Large intestine (tissue), 12 donors: ENCODE measurements at places on chromosomes 7 and 10.

DNA sequence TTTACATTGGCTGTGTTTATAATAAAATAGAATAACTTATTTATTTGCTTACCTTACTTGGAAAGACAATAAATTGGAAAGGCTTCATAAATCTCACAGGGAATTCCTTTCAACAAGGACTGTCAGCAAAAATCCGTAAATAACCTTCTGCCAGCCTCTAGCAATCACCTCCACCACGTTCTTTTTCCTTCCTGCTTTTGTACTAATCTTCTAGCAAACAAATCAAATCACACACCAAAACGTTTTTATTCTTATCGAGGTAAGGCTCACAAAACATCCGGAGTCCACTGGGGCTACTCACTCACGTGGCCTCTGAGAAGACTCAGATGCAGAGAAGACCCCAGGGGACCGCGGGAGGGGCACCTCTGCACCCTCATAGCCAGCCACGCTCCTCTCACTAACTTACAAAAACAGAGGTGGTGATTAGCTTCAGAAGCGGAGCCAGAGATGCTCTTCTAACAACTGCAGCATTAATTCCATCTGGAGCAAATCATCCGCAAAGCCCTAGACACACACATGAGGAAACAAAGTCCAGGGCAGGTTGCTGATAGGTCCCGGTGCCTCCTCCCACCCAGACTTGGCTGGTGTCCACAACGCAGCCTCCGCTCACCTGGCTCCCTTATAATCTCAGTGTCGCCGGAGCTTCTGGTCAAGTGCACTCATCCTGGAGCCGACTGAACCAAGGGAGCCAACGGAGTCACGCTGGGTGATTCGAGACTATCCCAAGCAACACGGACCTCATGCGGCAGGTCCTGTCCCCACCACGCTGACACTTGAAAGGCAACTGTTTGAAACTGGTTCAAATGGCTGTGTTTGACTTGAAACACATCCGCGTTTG, 22.5 kb downstream of the CTBP2 start:
- peak; percentile 80 for DNase-seq

- DNase-seq: no peak
Observed at GRCh38 chr10:9951481-9952257, 1066.0 kb upstream of the CELF2 start.

DNA sequence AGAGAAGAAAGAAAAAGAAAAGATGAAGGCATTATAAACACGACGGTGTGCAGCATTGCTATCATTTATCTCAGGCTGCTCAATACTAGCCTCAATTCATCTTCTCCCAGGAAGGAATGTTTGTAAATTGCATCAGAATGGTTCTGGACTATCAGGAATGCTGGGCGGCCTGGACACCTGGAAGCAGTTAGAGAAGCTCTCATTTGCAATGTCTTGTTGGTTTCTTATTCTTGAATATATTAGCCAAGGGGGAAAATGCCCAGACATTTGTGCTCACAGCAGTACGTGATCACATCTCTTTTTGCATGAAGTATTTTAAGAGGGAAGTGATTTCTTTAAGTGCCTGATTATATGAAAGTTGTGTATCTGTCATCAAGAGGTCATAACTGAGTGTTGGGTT, 85.6 kb upstream of the IMMP2L start:
- DNase-seq: no peak

- peak; percentile 16 for DNase-seq
Observed at GRCh38 chr10:31320550-31321211, 1.7 kb downstream of the ZEB1 start.

DNA sequence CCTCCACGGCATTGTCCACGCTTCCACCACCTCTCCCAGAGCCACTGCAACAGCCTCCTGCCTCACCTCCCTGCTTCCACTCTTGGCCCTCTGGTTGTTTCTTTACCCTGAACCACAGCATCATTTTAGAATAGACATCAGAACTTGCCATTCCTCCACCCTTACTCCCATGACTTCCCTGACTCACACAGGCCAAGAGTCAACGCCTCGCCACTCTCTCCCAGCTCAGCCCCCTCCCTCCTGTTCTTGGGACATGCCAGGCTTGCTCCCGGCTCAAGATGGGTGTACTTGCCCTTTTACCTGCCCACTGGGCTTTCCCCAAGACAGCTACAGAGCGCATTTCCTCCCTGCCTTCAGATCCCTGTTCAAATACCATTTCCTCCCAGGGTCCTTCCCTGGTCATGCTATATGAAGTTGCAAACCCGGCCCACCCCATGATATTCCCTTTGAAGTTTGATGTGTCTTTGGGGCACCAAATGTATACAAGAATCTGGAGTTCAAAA, 429.1 kb downstream of the RPS24 start:
- DNase-seq: no peak

- no peak for DNase-seq
Observed at GRCh38 chr7:28142650-28143049, 37.9 kb downstream of the JAZF1 start.

DNA sequence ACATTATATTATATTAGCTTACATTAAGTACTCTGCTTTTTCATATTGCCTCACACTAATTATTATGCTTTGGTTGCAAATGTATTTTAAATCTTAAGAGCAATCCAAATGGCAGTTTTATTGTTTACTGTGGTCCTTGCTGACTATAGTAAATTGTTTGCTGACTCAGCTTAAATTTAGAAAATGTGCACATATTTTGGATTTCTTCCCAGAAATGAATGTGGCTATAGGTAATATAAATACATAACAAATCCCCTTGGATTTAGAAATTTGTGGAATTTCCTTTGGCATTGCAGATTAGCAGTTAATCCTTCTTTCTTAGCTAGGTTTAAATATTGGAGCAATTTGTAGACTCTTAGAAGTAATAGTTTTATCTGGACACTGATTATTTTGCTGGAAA, 565.8 kb downstream of the NRG3 start:
- DNase-seq: no peak

DNA sequence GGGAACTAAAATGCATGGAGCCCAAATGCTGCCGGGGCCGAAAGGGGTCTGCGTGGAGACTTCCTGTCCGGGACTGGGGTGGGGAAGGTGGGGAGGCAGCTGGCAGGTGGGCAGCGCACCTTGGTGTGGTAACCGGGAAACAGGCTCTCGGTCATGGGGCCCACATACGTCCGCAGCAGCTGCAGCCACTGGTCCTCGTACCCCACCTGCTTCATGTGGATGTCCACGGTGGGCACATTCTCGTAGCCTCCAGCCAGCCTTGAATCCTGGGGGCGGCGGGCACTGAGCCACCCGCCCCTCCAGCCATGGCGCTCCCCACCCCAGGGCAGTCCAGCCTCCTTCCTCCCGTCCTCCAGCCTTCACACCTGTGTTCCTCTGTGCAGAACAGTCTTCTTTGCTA, 6.6 kb upstream of the MOGAT3 start:
- DNase-seq: no peak

DNA sequence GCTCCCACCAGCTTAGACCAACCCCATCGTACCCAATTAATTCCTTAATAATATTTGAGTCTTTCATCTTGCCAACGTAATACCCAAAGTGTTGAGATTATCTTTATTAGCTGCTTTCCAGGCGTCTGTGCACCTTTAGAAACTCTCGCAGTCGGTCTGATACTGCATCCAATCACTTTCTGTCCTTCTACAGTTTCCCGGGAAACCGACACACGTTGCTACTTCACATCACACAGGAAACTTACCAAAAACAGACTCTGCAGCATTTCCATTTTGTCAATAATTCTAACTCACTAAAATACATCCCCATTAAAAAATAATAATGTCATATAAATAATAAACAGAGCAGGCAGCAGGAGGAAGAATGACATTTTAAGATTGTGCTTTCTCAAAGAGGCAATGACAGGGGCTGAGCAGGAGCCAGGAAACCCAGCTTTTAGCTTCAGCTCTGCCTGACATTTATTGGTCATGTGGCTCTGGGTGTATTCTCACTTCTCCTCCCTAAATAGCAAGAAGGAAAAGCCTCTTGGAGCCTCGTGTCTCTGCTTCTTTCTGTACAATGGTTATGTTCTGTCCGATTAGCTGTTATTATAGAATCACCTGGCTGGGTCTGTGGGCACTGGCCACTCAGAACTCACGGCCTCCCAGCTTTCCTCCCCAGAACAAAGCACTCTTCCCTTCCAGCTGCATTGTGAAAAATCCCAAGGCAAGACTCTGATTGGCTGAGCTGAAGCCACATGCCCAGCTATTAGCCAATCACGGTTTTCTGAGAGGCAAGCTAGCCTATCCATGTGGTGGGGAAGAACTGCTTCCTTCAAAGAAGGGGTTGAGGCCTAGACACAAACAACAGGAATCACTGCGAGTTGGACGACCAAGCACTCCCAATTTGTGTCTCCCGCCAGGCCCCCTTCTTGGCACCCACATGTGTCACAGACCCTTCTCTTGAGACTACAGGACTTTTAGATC, 424.7 kb upstream of the FOXK1 start:
- DNase-seq: no peak

DNA sequence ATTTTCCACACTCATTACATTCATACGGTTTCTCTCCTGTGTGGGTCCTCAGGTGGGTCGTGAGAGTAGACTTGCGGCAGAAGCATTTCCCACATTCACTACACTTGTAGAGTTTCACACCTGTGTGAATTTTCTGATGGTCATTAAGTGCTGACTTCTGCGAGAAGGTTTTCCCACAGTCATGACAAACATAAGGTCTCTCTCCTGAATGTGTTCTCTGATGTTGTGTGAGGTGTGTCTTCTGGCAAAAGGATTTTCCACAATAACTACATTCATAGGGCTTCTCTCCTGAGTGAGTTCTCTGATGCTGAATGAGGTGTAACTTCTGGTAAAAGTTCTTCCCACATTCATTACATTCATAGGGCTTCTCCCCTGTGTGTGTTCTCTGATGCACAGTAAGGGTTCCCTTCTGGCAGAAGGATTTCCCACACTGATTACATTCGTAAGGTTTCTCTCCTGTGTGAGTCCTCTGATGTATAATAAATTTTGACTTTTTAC, 15.1 kb downstream of the ZNF12 start:
- DNase-seq: no peak

DNA sequence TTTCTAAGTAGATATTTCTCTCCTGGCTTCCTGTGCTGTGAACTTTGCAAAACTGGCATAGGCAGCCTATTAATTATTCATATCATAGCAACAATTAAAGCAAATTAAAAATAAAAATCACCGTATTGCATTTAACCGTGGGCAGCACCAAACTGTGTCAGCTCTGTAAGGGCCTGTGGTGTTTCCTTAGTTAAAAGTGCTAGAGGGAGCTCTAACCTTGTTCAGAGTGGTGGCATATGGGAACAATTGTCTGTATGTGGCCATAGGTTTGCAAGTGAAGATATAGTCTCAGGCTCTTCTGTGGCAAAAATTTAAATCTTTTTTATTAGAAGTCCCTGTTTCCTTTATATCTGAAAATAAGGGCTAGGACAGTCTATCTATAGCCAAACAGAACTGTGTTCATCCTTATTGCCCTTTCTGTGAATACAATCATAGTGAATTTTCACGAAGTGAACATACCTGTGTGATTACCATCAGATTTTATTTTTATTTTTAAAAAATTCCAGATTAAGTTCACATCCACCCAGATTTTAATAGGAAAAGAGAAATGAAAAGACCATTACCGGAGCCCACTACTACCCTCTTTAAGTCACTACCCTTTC, 92.6 kb downstream of the POLL start:
- no peak for DNase-seq

GRCh38 chr10:112126901-112127300, 56.7 kb downstream of the GPAM start:
- DNase-seq: no peak

GRCh38 chr7:12146813-12147212, 64.3 kb upstream of the TMEM106B start:
- no peak for DNase-seq

DNA sequence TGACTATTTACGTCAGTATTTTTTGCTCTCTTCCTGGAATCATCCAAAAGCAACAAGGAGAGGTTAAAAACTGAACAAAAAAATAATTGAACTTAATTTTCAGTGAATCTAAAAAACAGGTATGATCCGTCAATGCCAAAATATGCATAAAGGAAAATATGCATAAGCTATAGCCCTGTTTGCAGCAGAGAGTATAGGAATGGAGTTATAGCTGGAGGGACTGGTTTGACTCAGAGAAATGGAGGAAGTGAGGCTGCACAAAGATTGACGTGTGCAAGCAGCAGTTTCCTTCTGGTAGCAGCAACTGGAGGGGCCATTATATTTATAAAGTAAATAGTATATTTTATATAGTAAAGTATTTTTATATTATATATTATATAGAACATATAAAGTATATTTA, 37.1 kb downstream of the GNG11 start:
- DNase-seq: no peak

DNA sequence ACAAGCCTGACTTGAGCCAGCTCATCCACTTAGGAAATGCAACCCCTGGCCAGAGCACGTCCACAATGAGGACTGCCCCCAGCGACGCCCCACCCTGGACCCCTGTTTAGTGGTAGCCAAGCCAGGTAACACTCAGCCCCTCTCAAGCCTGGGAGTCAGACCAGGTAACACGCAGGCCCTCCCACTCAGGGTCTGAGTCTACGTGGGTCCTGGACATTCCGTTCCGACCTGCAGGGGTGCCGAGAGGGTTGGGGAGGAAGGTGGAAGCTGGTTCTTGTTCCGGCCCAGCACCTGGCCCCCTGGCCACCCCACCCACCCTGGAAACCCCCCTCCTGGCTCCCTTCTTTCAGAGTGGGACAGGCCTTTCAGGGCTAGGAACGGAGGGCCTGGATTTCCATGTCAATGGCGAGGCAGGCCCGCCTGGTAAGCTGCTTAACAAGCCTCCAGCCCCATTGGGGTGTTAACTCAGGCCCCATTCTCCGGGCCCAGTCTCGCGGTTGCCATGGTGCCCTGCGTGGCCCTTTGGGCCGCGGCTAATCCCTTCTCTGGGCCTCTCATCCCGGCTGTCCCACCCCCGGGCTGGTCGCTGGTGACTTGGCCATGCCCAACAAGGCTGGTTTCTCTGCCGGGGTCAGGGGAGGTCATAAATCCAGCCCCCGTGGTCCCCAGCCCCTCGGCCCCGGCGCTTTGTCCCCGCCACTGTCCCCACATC, 19.7 kb upstream of the LFNG start:
- no peak for DNase-seq

GRCh38 chr7:40701836-40702551, 567.2 kb downstream of the SUGCT start:
- DNase-seq: no peak

DNA sequence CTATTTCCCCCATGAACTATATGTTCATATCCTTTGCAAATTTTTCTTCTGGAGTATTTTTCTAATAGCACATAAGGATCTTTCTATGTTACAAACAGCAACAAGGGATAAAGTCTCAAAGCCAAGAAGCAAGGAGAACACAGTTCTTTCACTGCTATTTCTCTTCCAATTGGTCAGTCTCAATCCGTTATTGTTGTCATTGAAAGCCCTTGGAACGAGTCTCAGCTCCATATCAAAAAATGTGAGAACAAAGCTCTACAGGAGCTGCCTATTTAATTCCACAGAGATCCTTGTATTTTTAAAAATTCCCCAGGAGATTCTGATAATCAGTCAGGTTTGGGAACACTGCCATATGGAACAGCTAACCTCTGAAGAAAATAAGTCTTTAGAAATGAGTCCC, 15.7 kb downstream of the SLC35B4 start:
- no peak for DNase-seq

- no peak for DNase-seq
Observed at GRCh38 chr10:133422223-133422806, 2.1 kb downstream of the SPRN start.

GRCh38 chr7:88806280-88807037, 10.9 kb upstream of the TEX47 start:
- no peak for DNase-seq
